ENCODE measurements at places on chromosomes 13 and 19.

GRCh38 chr19:1807695-1808394 is 4.2 kb downstream of the ATP8B3 start:
- no peak for DNase-seq

GRCh38 chr13:110397436-110398115 is 90.5 kb downstream of the COL4A2 start:
- DNase-seq = no peak

- DNase-seq = no peak
Observed at GRCh38 chr13:78105656-78106055, 187.0 kb upstream of the EDNRB start.

DNA sequence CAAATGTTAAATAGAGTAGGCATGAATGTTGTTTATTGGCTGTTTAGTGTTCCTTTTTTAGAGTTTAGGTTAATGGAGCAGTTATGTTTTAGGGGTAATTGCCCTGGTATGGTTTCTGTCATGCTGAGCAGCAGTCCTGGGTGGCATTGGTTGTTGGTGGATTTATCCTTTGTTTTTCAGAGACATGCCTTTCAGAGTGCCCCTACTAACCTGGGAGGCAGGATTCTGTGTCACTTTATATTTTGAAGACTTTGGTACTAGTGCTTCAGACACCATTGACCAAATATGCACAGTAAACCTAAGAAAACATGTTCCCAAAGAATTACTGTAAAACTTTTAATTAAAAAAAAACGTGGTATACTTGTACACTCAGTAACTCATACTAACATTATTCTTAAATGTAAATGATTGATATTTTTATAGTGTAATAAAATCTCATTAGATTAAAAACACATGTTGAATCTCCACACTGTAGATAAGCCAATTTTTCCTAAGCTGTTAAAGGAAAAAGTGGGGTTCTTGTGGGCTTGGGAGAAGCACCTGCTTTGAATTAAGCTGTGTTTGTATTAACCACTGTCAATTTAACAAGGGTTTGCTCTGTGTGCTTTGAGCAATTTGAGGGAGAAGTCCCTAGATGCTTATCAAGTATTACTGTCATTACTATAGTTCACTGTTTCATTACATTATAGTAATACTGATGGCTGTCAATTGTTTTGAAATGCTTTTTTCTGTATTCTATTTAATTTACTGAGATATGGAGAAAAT is 133.2 kb downstream of the LMO7 start:
- no peak for DNase-seq

- DNase-seq = no peak
Observed at GRCh38 chr19:38304866-38305429, 897 bp downstream of the C19orf33 start.

GRCh38 chr19:50837300-50837699 is 3.9 kb upstream of the KLK15 start:
- no peak for DNase-seq

- no peak for DNase-seq
Observed at GRCh38 chr19:17584132-17584531, 28.7 kb downstream of the COLGALT1 start.

GRCh38 chr13:94776956-94777355 is 64.6 kb upstream of the SOX21 start:
- no peak for DNase-seq

DNA sequence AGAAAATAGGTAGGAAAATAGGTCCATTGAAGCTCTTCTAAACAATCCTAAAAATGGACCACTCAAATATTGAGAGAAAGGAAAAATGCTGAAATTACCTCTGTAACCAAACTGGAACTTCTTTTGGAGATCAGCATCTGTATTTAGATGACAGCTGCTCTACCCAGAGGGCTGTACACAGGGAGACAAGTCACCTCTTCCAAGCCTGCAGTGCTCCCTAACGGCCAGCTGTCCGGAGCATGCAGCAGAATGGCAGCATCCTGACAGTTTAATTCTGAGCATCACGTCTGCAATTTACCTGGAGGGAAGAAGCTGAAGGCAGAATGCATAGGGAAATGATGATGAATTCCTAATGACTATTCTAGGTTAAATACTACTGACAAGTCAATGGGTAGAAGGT is 62.8 kb upstream of the DIAPH3 start:
- peak; percentile 36 for DNase-seq

DNA sequence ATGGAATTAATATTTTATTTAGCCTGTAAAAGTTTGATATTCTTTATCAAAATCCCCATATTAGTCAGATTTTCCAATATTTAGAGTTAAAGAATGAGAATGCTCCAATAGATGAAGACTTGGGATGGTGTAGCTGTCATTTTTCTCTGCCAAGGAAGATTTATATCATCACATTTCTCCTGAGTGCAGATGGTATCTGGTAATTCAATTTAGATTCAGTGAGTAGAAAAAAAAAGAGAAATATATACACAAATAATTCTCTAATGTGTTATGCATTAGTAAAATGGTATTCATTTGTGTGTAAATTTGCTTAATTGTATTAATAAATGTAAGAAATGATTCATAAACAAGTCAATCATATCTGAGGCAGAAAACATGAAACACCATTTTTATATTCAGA is 1508.7 kb upstream of the PCDH20 start:
- DNase-seq = no peak

DNA sequence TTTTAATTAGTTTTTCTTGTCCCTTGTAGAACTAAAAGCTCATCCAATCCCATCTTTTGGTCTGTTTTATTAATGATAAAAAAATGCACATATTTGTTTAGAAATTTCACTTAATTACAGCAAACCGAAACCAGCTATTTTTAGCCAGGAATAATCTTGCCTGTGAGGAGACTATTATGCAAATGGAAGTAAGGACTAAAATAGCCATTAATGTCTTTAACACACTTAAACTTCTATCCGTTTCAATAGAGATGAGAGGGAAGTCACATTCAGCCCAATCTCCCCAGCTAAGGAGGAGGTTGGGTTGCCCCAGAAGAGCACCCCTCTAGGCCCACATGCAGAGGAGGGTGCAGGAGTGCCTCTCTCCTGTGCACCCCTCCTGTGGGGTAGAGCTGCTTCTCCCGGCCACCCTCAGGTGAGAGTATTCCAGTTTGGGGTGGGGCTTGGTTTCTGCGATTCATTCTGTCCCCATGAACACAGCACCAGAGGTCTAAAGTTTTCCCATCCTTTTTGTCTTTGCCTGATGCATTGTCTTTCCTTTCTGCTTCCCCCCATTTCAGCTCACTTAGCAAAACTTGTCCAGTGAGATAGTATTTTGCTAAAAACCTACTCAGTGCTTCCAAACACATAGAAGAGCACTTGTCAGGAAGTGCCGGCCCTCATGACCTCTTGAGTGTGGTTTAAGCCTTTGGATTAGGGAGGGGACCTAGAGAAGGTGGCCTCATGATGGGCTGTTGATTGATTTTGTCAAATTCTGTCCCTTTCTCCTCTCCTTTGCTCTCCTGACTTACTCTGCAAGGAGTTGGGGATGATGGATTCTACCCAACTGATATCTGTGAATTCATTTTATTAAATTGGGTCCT is 28.2 kb downstream of the FGF9 start:
- no peak for DNase-seq

DNA sequence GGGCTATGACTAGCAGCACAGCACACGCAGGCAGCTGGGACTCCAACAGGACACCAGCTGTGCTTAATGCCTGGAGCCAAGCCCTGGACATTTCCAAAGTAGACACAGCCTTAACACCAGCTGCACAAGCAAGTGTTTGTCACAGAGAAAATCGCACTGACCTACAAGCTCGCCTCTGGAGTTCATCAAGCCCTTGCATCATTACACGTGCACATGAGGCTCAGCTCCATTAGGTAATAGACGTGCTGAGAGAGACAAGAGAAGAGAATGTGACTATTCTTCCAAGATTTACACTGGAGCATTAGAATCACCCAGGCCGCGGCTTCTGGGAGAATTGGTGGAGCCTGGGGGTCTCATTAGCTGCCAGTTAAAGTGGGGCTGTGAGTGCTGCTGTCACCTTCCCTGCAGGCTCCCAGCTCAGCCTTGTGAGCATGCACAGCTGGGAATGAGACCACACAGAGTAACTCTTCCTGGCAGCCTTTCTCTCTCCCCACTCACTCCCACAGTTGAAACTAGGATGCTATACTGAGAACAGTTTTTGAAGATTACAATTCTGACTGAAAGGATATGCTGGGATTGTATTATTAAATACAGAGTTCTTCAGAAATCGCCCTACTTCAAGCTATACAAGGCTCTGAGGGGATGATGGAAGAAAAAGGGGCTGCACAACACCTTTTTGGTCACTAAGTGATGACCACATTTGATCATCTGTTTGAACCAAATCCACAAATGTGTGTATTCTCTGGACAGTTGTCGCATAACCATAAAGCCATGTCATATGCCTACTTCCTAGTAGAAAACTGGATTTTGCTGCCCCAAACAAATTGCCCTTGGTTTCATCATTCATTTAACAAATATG is 10.5 kb downstream of the STOML3 start:
- DNase-seq = no peak

DNA sequence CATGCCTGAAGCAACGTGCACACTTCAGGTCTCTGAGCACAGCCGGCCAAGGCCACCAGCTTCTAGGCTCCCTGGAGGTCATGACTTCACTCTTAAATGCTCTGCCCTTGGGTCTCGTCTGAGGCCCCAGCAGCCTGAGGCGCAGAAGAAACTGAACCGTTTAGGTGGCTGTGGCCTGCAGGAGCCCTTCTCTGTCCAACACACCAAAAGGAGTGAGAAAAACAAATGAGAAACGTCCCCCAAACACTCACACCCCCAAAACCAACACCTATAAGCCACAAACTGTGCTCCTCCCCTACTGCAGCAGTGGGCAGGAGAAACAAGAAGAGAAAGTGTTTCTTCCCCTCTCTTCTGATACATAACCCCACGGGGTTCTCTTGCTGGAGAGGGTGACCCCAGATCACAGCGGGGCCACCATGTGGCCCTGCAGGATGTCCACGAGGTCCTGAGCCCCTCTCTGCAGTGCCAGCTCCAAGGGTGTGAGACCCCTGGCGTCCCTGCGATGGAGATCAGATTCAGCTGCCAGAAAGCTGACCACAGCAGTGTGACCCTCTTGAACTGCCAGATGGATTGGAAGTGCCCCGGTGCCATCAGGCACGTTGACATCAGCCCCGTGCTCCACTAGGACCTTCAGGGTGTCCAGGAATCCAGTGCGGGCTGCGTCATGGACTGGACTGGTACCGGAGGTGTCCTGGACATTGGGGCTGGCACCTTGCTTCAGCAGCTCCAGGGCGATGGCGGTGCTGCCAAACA is 1.0 kb upstream of the KRI1 start:
- peak; percentile 95 for DNase-seq

DNA sequence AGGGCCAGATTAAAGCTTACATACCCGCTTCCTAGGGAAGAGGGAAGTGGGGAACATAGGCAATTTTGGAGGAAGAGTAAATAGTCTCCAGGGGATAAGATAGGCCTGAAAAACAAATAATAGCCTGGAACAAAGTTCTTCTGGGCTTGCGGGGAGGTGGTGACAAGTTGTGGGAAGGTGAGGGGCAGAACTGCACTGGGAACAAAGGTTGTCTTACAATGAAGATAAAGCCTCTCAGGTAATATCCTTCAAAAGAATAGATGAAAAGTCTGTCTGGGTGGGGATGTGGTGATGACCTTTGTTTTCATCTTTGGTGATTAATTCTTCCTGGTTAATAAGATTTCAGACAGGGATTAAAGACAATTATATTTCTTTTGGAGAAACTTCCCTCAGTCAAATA is 68.8 kb downstream of the CBY2 start:
- no peak for DNase-seq

GRCh38 chr13:58142952-58143351 is 511.4 kb downstream of the PCDH17 start:
- no peak for DNase-seq
